ENCODE measurements at places on chromosomes 5 and 9. TPM values are rescaled to one million over a fixed set of nuclear protein-coding genes. Genes with fewer than 3 reads are reported as not detected.

Gene PCDHA9
- polyA plus RNA-seq: 0.24 TPM

Gene TEK
- 14.6 TPM for polyA plus RNA-seq

Gene OTULINL
- polyA plus RNA-seq: 15.8 TPM

Gene OCLN
- polyA plus RNA-seq: 85.5 TPM

GRCh38 chr5:133253070-133253469 lies 201.3 kb downstream of the HSPA4 start:
- DNase-seq: no peak
